ENCODE measurements at places on chromosomes 12 and 14. TPM values are rescaled to one million over a fixed set of nuclear protein-coding genes. Genes with fewer than 3 reads are reported as not detected.

- no peak for DNase-seq
Measured at GRCh38 chr12:16266085-16266484, 11.4 kb downstream of the SLC15A5 start.

IL25 gene
- not detected for total RNA-seq

GRCh38 chr12:77122236-77122635 lies 56.9 kb upstream of the E2F7 start:
- no peak for DNase-seq

DNA sequence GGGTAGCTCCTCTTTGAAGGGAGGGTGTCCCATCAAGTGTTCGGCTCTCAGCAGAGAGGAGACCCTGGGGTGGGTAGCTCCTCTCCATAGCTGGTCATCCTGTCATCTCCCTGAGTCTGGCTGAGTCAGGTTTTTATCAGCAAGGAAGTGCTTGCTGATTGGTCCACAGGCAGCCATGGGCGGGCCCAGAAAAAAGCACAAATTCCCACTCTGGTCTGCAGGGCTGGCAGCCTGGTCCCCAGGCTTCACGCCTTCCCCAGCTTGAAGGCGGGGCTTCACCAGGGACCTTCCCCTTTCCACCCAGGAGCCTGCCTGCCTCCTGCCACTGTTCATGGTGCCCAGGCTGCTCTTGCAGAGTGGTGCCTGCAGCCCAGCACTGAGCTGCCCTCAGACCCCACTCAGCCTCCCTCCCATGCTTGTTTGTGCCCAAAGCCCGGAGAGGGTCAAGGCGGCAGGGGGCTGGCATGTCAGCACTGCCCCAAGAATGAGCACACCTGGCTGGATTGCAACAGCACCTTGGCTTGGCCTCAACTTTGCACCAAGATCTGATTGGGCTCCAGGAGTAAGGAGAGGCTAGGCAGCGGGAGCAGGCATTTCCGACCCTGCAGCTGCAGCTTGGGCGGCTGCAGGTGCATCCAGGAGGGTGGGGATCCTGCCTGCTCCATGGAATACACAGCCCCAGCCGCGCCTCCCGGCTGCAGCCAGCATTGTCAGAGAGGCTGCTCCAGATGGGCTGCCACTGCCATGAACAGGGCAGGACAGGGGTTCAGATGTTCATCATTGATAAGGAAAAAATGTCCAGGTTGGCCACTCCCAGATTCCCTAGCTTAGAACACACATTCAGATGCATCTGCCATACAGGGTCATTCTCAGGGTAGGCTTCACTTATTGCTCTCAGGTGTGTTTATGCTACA lies 22.0 kb upstream of the WDR89 start:
- DNase-seq = no peak

GRCh38 chr12:17097674-17098073 lies 491.7 kb upstream of the LMO3 start:
- DNase-seq = no peak

BTBD6 gene
- total RNA-seq = 34.9 TPM

- no peak for DNase-seq
Measured at GRCh38 chr12:99984271-99985128, at the start of gene ANKS1B. TSS of gene ANKS1B (minus strand) at chr12:99984936. CDS start at chr12:99984237, 699 bp downstream.

Data from T-helper 17 cell (primary cell).